ENCODE measurements at places on chromosomes 6 and 20.

GRCh38 chr6:16372029-16372776, 133.8 kb downstream of the GMPR start:
- DNase-seq, result no peak

DNA sequence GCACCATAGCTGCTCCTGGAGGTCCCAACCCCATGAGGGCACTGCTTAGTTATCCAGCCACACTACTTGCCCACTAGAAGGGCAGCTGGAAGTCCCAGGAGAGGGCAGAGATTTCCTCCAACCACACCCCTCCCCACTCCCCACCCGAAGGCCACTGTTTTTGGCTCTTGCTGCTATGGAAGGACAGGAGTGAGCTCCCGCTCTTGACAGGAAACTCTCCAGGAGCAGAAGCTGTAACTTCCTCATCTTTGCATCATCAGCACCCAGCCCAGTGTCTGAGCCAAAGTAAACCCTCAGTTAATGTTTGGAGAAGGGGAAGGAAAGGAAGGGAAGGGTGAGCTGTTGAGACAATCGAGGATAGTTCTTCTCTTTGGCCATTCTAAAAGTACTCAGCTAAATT, 120.7 kb downstream of the MTFR2 start:
- DNase-seq, result no peak

DNA sequence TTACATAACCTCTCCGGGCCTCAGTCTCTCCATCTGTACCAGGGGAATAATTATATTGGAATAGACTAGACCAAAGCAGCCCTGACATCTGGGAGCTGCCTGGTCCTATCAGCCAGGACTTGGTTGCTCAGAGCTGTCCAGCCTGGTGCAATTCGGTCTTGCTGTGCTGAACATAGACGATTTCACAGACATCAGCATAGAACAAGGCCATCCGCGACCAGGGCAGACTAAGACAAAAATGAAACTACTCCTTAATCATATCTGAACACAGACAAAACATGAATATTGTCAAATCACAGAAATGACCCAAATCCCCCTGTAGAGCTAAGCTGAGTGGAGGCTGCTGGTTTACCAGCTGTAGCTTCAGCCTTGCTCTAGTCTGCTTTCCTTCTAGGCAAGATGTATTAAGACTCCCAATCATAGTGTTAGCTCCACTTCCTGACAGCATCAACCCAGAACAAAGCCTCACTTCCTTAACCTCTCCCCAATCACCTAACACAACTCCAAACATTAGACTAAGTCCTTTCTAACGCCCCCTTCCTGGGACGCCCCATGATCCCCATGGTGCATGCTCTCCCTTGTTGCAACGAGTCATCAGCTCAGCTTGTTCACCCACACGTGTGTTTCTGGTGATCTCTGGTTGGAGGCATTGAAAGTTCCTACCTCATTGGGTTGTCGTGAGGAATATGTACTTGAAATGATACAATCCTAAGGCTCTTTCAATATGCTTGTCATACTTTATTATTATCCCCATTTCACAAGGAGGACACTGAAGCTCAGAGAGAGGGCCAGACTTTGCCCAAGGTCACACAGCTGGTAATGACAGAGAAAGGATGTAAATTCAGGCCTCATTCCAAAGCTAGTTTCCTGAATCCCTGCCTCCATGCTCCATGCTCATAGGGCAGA, 3.5 kb upstream of the MAPK13 start:
- no peak for DNase-seq

DNA sequence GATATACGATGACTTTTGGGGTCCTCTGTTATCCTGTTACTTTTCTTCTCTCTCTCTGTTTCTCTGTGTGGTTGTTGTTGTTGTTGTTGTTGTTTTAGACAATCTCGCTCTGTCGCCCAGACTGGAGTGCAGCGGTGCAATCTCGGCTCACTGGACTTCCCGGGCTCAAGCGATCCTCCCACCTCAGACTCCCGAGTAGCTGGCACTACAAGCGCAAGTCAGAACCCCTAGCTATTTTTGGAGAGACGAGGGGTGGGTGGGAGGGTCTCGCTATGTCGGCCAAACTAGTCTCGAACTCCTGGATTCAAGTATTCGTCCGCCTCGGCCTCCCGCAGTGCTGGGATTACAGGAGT, 19.1 kb upstream of the ABT1 start:
- DNase-seq, result no peak

DNA sequence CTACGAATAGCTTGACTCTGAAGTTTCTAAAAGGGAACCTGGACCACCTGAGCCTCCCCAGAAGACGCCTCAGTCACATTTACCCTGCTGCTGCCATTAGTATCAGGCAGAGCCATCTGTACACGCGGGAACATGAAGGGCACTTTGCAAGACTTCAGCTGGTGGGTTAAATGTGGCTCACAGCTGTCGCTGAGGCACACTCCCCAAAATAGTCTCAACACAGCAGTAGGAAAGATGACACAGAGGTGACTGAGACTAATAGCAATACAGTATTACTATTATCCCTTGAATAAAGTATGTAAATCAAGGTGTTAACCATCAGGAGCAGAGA, 29.0 kb downstream of the PSMB1 start:
- peak; percentile 19 for DNase-seq

- no peak for DNase-seq
Observed at GRCh38 chr6:155959898-155960495, 504.4 kb upstream of the NOX3 start.

- no peak for DNase-seq
Observed at GRCh38 chr6:144119376-144119775, 24.0 kb upstream of the SF3B5 start.
